ENCODE measurements at places on chromosomes 1 and 21.
A peak's percentile ranks its signal among the peaks of the same experiment; 100 is the strongest.

- no peak for DNase-seq
These were observed 8.0 kb downstream of the OSBPL9 start for GRCh38 chr1:51624855-51625254.

DNA sequence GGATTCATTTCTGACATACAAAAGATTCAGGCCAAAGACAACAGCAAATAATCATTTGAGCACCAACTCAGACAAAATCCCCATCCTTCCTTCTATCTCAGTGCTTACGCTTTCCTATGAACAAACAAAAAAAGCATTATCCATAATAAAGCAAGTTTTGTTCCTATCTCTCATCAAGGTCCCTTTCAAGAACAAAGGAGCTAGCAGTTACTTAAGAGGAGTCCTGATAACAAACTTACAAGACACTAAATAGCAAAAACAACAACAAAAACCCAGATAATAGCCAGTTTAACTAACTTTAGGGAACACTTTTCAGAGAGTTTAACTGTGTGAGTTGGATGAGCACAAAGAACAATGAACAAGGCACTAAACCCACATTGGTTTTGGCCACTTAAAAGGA, 10.5 kb downstream of the EVI5 start:
- DNase-seq: no peak

- DNase-seq: peak; percentile 47
These were observed 748 bp downstream of the PPP1R15B start for GRCh38 chr1:204410688-204411450.

GRCh38 chr1:200535605-200536004, 84.9 kb downstream of the KIF14 start:
- DNase-seq: peak; percentile 80

Data from A172 (cell line).